ENCODE measurements at places on chromosomes 3 and 15. TPM values are rescaled to one million over a fixed set of nuclear protein-coding genes. Genes with fewer than 3 reads are reported as not detected.
A peak's percentile ranks its signal among the peaks of the same experiment; 100 is the strongest.

- H3K27ac ChIP-seq = no peak overlapping the region
- no peaks in the 10 kb centered on the region for H3K36me3 ChIP-seq
- H3K27me3 ChIP-seq = no peaks in the 10 kb centered on the region
- H3K4me1 ChIP-seq = peaks cover 26% of the 10 kb centered on the region
- DNase-seq = no peak
These were observed 219.6 kb downstream of the THSD4 start for GRCh38 chr15:71334873-71335272.

GRCh38 chr15:71465131-71465955, 345.0 kb upstream of the NR2E3 start:
- H3K27me3 ChIP-seq = no peaks in the 10 kb centered on the region
- no peaks in the 10 kb centered on the region for H3K36me3 ChIP-seq
- no peak for DNase-seq
- H3K4me1 ChIP-seq = no peaks in the 10 kb centered on the region

- H3K4me3 ChIP-seq = no peak overlapping the region
- no peaks in the 10 kb centered on the region for H3K27me3 ChIP-seq
- peaks cover 21% of the 10 kb centered on the region for H3K4me1 ChIP-seq
These were observed 52.6 kb downstream of the LRRC28 start for GRCh38 chr15:99303907-99304306.

- H3K27ac ChIP-seq = no peak overlapping the region
- no peak overlapping the region for H3K4me3 ChIP-seq
- peak; percentile 46 for DNase-seq
- peaks cover 5% of the 10 kb centered on the region for H3K4me1 ChIP-seq
These were observed 39.7 kb upstream of the ZNF280D start for GRCh38 chr15:56772868-56773639.

- H3K4me3 ChIP-seq = no peak overlapping the region
- H3K4me1 ChIP-seq = peaks cover 32% of the 10 kb centered on the region
- DNase-seq = no peak
- H3K27me3 ChIP-seq = no peaks in the 10 kb centered on the region
- H3K27ac ChIP-seq = peak overlapping the region; percentile 82
These were observed 40.9 kb downstream of the HRH1 start for GRCh38 chr3:11195201-11195600.

DNA sequence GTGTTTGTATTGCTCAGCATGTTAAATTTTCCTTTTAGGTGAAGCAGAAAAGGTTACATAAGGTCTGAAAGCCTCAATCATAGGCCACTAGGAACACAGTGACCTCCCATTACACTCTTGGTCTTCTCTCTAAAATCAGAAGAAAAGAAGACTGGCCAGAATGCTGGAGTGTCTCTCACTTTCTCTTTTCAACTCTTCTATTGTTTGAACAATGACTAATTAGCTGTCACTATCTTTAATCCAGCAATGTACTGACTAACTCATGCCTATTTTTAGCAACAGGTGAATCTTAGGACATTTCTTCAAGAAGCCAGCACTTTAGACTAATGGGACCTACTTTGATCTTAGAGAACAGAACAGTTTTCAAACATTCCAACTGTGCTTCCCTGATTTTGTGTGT, 142.8 kb downstream of the TGFBR2 start:
- no peaks in the 10 kb centered on the region for H3K27me3 ChIP-seq
- H3K4me1 ChIP-seq = peaks cover 16% of the 10 kb centered on the region
- peak; percentile 27 for DNase-seq
- no peak overlapping the region for H3K4me3 ChIP-seq

DNA sequence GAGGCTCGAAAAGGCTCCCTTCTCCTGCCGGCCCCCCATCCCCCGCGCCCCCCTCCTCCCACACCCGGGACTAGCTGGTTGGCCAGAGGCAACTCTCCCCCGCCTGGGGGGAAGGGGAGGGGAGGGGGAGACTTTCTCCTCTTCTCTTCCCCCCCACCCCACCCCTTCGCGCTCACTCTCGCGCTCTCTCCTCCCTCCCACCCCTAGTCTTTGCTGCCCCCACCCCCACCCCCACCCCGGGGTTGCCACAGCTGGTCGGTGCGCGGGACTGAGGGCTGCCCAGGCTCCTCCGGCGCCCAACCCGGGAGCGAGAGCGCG, 710 bp downstream of the MECOM start:
- no peaks in the 10 kb centered on the region for H3K36me3 ChIP-seq
- H3K4me1 ChIP-seq = peaks cover 18% of the 10 kb centered on the region

GRCh38 chr3:33071181-33071580, 25.8 kb downstream of the GLB1 start:
- no peak overlapping the region for H3K4me3 ChIP-seq
- no peaks in the 10 kb centered on the region for H3K4me1 ChIP-seq
- H3K36me3 ChIP-seq = peaks cover 4% of the 10 kb centered on the region
- H3K27ac ChIP-seq = no peak overlapping the region
- H3K27me3 ChIP-seq = no peaks in the 10 kb centered on the region

DNA sequence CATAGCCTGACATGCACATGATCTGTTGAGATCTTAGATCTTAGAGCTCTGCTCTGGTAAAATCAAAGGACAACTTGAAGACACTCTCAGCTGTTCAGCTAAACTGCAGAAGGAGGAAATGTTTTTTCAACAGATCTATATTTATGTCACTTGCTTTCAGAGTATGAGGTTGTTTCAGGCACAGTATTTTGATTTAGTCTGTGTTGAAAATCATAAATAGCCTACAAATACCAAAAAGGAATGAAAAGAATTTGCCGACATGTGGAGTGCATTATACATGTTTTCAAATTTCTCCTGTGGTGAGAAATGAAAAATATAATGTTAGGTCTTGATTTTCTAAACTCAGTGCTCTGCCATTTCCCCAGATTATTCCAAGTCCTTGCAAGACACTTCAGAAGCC, 1118.4 kb downstream of the TBL1XR1 start:
- no peak overlapping the region for H3K27ac ChIP-seq
- no peak for DNase-seq
- H3K4me3 ChIP-seq = no peak overlapping the region
- H3K4me1 ChIP-seq = no peaks in the 10 kb centered on the region
- no peaks in the 10 kb centered on the region for H3K27me3 ChIP-seq
- no peaks in the 10 kb centered on the region for H3K36me3 ChIP-seq

DNA sequence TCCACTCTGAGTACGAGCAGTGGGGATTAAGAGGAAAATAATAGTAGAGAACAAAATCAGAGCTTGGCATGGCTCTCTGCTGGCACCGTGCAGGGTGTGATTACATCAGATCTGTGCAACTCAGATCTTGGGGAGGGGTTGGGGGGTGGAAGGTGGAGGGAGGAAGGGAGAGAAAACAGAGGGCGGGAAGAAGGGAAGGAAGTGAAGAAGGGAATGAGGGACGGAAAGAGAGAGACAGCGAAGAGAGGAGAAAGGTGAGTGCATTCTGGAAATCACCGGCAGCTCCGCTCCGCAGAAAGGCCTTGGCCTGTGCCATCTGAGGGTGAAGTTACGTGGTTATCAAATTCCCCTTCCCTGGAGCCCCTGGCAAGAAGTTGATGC, 31.0 kb upstream of the ADAMTS17 start:
- H3K4me1 ChIP-seq = no peaks in the 10 kb centered on the region
- peaks cover 4% of the 10 kb centered on the region for H3K27me3 ChIP-seq
- no peak overlapping the region for H3K4me3 ChIP-seq

GRCh38 chr3:41960826-41961750, 815 bp downstream of the ULK4 start:
- peak; percentile 56 for DNase-seq
- H3K36me3 ChIP-seq = no peaks in the 10 kb centered on the region
- peak overlapping the region; percentile 83 for H3K4me3 ChIP-seq
- H3K27ac ChIP-seq = peak overlapping the region; percentile 70
- no peaks in the 10 kb centered on the region for H3K27me3 ChIP-seq

- H3K27me3 ChIP-seq = no peaks in the 10 kb centered on the region
- no peak overlapping the region for H3K4me3 ChIP-seq
- peaks cover 5% of the 10 kb centered on the region for H3K4me1 ChIP-seq
- DNase-seq = no peak
- no peaks in the 10 kb centered on the region for H3K36me3 ChIP-seq
These were observed 227.7 kb upstream of the SOX2 start for GRCh38 chr3:181484026-181484425.

DNA sequence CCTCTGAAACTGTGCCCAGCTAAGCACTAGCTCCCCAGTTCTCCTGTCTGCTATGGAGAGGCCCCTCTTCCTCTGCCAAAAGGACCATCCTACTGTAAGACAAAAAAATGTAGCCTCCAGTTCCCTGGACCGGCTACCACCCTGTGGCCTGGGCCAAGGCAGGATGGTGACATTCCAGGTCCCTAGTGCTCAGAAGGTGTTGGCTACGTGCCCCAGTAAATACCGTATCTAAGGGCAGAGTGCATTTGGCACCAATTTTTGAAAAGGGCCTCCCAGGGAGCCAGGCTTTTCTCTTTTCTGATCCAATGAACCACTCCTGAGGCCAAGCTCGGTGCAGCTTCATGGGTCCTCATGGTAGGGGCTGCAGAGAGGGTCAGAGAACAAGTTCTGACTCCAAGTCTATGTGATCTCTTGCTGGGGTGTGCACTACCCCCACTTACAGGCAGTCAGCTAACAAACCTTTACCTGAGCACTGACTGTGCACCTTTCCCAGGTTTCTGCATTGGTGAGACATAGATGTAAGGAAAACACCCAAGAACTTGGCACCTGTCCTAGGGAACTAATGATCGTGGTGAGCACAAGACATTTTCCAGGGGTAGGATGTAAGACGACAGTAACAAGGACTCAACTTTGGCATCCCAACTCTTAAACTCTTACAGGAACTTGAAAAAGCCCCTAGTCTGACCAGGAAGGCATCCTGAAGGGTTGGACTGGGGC, 32.6 kb downstream of the TLE3 start:
- H3K27ac ChIP-seq = no peak overlapping the region
- peaks cover 23% of the 10 kb centered on the region for H3K4me1 ChIP-seq
- H3K36me3 ChIP-seq = peaks cover 18% of the 10 kb centered on the region
- no peak for DNase-seq
- H3K4me3 ChIP-seq = no peak overlapping the region
- H3K27me3 ChIP-seq = no peaks in the 10 kb centered on the region

DNA sequence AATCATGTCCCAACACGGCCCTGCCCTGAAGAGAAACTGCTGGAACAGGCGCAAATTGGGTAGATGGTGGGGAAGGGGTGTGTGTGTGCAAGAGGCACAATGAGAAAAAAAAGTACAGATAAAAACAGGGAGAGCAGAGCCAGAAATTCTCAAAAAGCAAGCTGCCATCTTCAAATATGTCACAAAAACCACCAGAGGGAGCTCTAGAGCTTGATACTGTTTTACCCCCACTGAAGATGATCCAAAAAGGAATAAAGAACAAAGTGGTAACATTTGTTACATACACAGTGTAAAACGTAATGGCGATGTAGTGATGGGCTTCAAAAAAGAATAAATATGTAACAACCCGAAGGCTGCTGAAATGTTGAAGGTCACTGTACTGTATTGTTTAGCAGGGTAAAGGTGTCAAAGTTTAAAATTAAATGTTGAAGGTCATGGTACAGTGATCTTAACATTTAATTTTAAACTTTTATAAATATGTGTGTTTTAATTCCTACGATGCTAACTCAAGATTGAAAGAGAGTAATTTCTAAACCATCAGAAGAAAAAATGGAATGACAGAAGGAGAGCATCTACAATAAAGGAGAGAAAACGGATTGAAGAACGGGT, 6.0 kb downstream of the SNRPA1 start:
- H3K4me3 ChIP-seq = no peak overlapping the region
- H3K27me3 ChIP-seq = no peaks in the 10 kb centered on the region
- H3K36me3 ChIP-seq = peaks cover 49% of the 10 kb centered on the region
- H3K27ac ChIP-seq = no peak overlapping the region

DNA sequence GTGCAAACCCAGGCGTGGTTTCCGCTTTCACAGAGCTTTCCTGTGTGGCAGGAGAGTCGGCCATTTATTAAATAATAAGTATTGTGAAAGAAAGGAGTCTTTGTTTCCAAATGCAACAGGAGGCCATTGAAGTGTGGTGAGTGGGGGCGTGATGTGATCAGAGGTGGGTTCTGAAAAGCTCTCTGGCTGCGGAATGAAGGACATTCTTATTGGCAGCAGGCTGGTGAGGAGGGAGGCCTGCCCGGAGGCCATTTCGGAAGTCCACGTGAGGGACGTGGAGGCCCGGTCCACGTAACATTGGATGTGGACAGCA, 11.1 kb downstream of the ARNT2 start:
- no peak overlapping the region for H3K27ac ChIP-seq
- H3K27me3 ChIP-seq = no peaks in the 10 kb centered on the region
- no peak overlapping the region for H3K4me3 ChIP-seq
- DNase-seq = no peak

DNA sequence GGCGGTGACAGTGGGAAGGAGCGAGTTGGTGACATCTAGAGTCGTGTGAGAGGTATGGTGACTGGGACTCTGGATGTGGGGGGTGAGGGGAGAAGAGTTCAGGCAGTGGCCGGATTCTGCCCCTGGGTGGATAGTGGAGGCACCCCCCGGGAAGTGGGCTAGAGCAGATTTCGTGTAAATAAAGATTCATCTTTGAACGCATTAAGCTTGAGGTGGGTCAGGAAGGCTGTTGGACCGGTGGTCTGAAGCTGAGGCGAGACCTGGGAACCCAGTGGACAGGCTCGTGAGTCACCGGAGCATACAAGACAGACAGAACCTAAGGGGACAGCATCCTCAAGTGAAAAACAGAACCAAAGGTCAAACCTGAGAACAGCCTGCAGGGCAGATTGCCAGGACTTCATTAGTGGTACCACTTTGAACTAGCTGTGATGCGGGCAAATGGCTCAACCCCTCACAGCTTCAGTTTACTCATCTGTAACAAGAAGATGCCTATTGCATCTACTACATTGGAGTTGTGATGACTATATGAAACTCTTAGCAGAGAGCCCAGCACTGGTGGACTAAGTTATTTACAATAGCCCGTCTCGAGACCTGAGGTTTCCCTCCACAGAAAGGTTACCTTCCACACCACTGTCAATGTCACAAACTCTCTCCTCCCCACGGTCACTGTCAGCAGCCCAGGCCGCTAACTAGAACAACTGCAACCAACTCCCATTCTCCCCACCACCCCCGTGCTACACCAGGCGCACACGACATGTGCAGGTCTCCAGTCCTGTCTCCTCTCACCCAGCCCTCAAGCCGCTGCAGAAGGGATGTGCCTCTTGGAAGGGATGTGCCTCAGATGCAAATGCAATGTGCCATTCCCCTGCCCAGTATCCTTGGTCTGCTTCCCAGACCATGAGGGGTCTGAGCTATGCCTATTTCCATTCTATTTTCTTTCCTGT, 901 bp upstream of the CLN6 start:
- peak overlapping the region; percentile 55 for H3K27ac ChIP-seq
- peak overlapping the region; percentile 65 for H3K4me3 ChIP-seq
- no peaks in the 10 kb centered on the region for H3K27me3 ChIP-seq
- H3K4me1 ChIP-seq = peaks cover 14% of the 10 kb centered on the region
- no peaks in the 10 kb centered on the region for H3K36me3 ChIP-seq
- no peak for DNase-seq

- no peak overlapping the region for H3K4me3 ChIP-seq
- no peaks in the 10 kb centered on the region for H3K4me1 ChIP-seq
- no peak for DNase-seq
- no peak overlapping the region for H3K27ac ChIP-seq
- no peaks in the 10 kb centered on the region for H3K27me3 ChIP-seq
These were observed 12.5 kb upstream of the RPP14 start for GRCh38 chr3:58293516-58293915.

The LHFPL4 gene
- 0.11 TPM for total RNA-seq

The DISP2 gene
- 3.7 TPM for total RNA-seq

The CELF6 gene
- total RNA-seq = not detected

The SLC12A8 gene
- 4.4 TPM for total RNA-seq

The MST1R gene
- total RNA-seq = 0.57 TPM

The FETUB gene
- not detected for total RNA-seq

All from astrocyte (in vitro differentiated cells and primary cell).